ENCODE measurements at places on chromosomes 2 and 18.

DNA sequence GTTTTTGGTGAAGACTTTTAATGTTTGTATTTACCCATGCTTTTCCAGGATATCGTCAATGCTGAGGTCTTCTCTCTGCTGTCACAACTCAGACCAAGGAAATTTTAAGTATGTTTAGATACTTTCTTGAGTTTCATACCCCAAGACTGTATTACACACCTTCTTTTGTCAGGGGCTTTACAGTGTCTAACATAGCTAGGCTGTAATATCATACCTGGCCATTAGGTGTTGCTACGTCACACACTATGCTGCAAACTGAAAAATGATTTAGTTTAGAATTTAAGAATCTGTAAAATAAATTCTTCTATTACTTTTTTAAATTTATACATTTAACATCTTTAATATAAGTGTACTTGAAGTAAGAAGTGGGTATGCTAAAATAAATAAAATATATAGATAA is 358.4 kb upstream of the NRP2 start:
- no peak for DNase-seq

GRCh38 chr18:48843596-48843995 is 107.2 kb downstream of the SMAD7 start:
- DNase-seq, result no peak

DNA sequence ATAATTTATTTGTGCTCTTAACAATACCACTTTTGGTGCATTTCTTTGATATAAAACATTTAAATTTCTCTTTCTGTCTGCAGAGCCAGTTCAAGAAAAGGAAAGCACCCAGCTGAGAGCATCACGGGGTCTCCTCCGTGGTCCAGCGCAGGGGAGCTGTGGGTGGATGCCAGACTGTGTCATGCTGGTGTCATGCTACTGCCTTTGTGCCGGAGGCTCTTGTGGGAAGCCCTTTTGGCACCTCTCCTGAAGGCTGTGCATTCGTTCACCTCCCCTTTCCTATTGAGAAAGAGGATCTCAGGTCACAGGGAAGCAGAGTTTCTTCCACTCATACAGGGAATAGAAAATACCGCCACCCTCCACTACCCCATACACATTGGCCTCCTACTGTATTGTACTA is 450.4 kb downstream of the GALR1 start:
- no peak for DNase-seq

- no peak for DNase-seq
Observed at GRCh38 chr2:101983486-101983885, 8.3 kb upstream of the IL1R2 start.

- DNase-seq, result no peak
Observed at GRCh38 chr2:145284551-145284950, 764.6 kb upstream of the ZEB2 start.

GRCh38 chr2:61911510-61911909 is 6.0 kb downstream of the COMMD1 start:
- DNase-seq, result no peak

- DNase-seq, result no peak
Observed at GRCh38 chr18:74203811-74204210, 55.5 kb downstream of the TIMM21 start.

DNA sequence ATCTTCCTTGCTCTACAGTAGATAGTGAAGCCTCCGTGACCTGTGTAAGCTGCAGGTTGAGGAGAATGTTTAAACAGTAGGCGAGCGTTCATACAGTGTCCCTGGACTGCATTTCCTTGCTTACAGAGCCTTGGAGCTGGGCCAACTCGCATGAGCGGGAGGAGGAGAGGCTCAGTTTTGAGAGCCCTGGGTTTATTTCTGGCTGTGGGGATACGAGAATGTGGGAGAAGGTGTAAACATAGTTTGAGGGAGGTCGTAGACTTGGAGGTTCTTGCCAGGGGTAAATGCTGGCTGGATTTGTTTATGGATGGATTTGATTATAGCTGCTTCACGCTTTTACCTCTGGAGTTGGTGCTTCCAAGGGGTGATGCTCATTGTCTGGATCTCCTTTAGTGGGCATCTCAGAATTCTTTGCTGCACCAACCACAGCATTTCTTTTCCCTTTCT is 20.8 kb downstream of the CRIM1 start:
- DNase-seq, result no peak

DNA sequence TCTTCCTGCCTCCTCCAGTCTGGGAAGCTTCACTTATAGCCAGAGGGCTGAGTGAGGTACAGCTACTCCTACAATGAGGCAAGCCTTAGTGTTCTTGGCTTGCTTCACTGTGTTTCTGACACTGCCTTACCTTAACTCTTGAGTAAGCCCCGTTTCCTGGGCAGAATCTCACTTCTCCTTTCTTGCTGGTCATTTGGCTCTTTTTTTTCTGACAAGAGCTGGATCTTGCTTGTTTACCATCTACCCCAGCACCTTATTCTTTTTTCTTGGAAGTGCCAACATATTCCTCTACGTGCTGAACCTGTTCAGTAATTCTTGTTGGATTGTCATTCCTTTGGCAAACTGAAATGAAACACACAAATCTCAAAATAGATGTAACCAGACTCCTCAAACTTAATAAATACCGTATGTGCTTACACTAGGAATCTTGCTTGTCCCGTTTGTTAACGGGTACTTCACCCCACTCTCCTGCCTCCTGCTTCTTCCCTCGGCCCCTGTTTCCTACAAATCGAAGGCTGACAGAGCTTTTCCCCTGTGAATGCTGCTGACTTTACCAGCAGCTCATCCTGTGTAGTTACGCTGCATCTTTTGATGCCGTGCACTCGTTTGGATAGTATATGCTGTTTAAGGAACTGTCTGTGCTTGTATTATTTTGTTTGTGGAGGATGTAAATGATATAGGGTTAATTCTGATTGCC is 132.2 kb downstream of the FMNL2 start:
- no peak for DNase-seq

- no peak for DNase-seq
Observed at GRCh38 chr18:46152436-46152807, 48.2 kb downstream of the HAUS1 start.

DNA sequence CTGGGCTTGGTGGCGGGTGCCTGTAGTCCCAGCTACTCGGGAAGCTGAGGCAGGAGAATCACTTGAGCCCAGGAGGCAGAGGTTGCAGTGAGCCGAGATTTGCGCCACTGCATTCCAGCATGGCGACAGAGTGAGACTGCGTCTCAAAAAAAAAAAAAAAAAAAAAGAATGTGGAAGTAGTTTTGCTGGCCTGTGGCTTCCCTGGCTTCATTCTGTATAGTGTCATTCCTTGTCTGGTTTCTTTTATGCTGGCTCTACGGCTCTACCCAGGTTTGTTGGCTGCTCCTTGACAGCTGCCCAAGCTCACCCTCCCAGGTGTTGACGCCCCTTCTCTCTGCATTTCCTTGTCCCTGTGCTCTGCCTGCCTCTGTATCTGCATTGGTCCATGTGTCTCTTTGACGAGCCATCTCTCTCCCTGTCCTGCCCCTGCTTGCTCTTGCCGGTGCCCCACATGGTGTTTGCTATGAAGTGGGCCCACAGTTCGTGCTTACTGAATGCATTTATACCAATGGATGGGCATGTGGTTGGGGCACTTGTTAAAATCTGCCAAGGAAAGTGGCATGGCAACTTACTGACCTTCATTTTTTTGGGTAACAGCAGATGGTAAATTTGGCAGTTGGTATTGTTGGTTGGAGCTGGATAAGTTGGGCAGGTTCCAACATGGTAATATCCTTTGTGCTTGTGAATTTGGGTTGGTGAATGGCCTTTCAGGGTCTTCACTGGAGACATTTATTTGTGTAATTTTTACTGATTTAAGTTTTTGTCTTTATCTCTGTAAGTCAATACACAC is 113.9 kb downstream of the MAP4K4 start:
- DNase-seq, result no peak

DNA sequence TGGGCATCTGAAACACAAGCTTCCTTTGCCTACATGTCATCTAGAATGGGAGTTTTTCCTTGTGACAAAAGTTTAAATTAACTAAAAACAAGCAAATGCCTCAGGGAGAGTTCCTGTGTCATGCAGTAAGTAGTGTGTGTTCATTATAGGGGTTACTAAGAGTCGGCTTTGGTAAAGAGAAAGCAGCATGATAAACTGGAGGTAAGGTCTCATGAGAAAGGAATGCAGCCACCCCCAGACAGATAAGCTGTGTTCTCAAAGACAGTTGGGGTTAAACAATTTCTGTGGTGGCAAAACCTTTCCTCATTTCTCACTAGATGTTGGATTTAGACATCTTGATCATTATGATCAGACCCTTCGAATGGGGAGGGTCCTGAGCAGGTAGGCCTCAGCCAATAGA is 129.7 kb downstream of the MAP4K4 start:
- DNase-seq, result no peak

DNA sequence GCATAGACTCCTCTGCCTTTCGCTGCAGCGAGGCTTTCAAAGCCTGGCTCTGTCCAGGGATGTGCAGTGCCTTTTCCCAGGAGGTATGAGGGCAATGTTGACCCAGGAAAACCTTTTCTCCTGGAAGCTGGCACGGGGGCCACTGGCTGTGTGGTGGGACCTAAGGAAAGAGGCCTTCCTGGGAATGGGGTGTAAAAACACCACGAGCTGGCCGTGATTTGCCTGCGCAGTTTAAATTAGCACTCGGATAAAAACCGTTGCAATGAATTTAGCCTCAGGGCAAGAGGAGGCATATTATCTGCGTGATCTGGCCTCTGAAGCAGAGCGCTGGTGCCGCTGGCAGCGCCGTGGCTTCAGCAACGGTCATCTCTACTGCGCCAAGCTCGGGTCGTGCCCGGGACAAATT is 3.0 kb downstream of the OSR1 start:
- no peak for DNase-seq

DNA sequence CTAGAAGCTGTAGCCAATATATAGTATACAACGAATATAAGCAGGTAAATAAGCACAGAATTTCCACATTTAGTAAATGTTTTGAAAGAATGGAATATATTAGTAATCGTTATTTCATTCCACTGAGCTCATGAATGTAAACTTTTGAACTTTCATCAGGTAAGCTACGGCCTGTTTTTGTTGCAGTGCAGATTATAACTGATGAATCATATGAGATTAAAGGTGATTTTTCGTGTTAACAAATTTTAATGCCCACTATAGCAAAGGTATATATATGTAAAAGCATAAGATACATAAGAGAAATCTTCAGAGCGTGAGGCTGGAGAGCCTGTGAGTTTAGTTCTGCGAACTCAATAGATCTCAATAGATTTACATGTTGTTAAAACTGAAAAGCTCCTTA is 1.1 kb downstream of the SCYGR1 start:
- DNase-seq, result no peak

- DNase-seq, result no peak
Observed at GRCh38 chr2:176914371-176914770, 298.2 kb upstream of the HNRNPA3 start.

- no peak for DNase-seq
Observed at GRCh38 chr2:238461491-238461890, 34.8 kb downstream of the ASB1 start.

DNA sequence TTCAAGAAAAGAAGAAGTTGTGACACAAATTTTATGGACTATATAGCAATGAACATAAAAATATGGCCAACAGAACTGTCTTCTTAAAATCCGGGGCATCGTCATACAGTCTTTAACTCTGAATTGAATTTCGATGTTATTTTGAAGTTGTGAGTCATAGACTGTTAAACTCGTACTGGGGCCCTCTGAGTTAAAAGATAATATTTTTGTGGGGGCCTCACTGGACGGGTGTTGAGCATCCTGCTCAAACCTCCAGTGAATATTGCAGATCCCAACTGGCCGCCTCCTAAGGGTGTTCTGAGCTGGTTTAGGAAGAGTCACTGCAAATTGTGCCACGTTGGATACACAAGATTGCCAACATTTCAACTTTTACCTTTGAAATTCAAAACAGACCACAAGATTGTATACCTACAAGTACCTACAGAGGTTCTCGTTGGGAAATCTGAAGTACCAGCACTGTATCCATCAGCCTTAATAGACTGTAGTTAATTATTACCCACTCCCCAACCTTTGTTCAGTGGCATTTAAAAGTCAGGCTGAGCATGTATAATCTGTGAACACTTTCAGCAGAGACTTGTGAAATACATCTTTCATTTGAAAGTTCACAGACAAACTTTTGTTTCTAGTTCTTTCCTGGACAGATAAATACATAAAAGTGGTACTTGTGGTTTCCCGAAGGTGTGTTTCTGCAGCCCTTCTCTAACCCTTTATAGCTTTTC is 27.8 kb downstream of the KLHL23 start:
- no peak for DNase-seq

- no peak for DNase-seq
Observed at GRCh38 chr2:217880891-217881290, 121.9 kb downstream of the TNS1 start.

DNA sequence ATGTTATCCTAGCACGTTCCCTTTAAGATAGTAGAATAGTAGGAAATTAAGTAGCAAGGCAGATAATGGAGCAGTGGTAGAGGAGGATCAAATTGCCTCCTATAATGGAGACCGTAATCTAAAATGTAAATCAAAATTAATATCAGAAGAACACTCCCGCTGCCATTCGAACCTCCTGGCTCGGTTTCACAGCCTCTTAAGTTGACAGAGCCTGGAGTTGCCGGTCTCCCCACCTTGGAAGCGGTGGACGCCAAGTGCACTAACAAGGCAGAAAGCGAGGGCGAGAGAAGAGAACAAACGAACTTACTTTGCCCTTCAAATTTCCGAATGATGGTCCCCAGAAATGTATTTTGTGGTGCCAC is 450 bp downstream of the KCNH7 start:
- no peak for DNase-seq

DNA sequence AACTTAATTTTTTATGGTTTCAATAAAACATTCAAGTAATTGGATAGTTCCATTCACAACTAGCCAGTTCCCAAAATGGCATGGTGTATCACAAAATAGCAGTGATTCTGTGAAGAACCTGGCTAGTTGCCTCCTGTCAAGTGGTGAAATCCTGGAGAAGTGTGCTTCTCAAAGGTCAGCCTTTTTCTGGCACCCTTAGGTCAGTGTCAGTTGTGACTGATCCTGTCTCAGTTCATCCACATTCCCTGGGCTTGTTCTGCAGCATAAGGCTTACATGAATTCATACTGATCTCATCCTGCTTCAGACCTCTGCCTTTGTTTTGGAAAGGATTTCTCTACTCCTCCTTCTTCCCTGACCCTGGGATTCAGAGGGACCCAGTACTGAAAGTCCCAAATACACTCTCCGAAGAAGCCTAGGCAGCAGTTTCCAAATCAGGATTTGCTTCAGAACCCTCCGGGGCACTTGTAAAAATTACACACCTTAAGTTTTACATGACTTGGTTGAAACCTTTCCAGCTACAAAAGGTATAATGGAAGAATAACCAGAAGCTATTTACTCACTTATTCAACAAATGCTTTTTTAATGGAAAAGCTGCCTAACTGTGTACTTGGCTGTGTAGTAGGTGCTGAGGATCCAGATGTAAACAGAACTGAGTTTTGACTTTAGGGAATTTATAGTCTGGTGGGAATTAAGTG is 11.0 kb downstream of the MAP3K20 start:
- no peak for DNase-seq

DNA sequence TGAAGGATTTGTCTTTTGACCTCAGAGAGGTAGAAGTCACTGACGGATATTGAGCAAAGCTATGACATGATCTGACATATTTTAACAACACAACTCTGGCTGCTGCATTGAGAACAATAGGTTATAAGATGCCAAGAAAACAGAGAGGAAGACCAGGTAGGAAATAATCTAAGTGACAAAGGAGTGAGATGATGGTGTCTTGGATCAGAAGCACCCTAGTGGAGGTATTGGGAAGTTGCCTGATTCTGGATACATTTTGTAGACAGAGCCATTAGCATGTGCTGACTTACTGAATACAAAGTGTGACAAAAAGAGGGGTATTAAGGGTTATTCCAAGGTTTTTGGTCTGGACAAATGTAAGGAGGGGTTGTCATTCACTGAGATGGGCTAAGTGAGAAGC is 1438.1 kb downstream of the DPP10 start:
- DNase-seq, result no peak

Data from activated gamma-delta T cell treated with Interleukin-2 at 50 U/mL for 16 hours (primary cell).